Stimulated activated CD8-positive, alpha-beta memory T cell treated with anti-CD3 and anti-CD28 coated beads, Interleukin-7, amount 100 ng/mL, for 1 hour (primary cell): ENCODE measurements at places on chromosomes 11 and 22.

- no peak for DNase-seq
Measured at GRCh38 chr11:6717426-6717825, 34.3 kb upstream of the MRPL17 start.

DNA sequence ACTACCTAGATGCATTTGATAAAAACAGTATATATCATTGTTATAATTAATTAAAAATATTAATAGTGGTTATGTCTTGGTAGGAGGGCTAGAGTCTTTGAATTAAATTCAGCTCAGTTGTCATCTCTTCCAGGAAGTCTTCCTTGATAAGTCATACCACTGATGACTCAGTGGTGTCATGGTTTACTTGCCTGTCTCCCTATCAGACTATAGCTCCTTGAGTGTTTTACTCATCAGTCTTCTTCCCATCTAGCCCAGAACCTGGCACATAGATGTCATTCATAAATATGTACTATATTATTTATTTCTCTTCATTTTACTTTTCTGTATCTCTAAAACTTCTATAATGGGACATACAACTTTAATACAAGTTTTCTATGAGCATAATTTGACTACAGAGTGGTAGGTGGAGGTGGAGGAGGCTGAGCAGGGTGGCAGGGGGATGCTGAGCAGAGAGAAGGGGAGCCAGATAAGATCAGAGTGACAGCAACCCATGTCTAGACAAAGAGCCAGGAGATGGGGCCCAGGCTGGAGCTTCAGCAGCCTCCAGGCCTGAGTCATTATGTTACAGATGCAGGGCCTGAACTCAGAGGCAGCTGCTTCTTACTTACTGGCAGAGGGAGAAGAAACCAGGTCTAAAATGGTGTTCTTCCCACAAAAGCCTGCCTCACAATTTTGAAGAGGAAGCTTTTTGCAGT is 82.3 kb upstream of the PHOX2A start:
- no peak for DNase-seq

GRCh38 chr11:130625578-130626306 is 177.3 kb downstream of the ADAMTS15 start:
- DNase-seq, result no peak

DNA sequence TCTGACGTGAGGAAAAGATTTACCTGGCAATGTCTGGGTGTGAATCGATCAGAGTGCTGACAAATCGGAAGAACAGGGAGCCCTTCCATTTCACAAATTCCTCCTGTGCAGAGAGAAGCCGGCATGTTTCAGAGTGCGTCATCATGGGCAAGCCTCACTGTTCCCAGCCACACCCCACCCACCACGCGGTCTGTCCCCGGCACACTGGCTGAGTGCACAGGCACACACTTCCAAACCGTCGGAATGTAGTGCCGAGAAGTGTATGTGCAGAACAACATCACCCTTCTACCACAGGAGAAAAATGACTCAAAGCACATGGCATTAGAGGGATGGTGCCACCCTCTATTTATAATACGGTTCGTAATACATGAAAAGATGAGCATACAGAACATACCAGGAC is 47.5 kb downstream of the NCAPD3 start:
- DNase-seq, result no peak

DNA sequence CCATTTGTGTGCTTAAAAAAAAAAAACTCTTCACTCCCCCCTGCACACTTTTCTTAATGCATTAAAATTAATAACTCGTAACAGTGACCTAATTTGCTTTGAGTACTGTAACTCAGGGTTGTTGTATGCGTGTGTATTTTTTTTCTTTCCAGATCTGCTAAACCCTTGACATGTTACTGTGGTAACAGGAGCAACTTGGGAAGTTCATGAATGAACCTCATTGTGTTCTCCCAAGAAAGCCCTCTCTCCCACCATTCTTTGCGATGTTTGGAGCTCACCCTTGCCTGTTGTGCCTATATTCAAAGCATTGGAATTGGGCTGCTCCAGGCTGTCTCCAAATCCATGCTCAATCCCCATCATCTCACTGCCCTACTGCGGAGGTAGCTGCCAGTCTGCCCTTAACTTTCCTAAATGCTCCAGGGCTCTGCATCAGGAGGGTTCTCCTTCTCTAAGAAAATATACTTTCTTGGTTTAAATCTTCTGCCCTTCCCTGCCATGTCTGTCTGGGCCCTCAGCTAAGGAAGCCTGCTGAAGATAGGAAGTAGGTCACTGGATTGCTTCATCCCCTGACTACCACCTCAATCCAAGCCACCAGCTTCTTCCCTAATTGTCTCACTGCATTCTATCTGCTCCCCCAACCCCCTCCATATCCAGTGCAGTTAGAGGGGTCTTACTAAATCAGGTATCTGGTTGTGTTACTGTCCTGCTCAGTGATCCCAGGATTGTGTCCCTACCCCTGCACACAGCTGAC is 70.3 kb downstream of the KIRREL3 start:
- no peak for DNase-seq

GRCh38 chr22:29072979-29073617 is at the start of gene KREMEN1:
KREMEN1 (plus strand) TSS chr22:29073035; CDS start chr22:29073131, 96 bp downstream.
- no peak for DNase-seq

DNA sequence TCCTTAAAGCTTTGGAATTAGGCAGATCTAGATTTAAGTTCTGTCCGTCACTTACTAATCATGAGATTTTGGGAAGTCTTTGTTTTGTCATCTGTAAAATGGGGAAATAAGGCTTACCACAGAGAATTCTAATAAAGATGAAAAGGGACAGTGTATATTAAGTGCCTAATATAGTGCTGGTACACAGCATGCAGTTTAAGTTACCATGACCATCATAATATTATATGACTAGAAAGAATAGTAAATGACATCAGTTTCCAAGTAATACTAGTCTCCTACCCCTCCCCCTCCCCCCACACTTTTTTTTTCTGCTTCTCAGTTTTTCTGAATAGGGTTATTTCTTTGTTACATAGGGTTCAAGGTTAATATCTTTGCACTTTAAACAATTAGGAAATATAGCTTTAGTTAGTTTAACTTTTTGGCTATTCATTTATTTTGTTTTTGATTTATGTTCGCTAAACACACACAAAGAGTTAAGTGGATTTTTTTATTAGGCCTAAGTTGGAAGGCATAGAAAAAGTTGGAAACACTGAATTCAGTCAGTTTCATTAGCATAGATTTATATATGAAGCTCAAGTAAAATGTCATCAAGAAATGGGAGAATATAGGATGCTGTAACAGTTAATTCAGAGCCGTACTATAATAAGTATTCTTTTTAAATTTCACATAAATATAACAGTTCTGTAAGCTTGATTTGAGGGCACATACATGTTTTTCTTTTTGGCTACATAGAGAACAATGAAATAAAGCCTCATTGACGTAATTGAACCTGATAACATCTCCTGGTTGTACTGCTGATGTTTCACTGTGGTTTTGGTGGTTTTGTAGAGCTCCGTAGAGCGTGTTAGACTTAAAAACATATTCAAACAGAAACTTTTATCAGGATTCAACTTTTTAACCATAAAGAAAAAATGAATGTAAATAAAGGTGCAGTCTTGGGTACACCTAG is 121.2 kb downstream of the PDE3B start:
- DNase-seq, result no peak

DNA sequence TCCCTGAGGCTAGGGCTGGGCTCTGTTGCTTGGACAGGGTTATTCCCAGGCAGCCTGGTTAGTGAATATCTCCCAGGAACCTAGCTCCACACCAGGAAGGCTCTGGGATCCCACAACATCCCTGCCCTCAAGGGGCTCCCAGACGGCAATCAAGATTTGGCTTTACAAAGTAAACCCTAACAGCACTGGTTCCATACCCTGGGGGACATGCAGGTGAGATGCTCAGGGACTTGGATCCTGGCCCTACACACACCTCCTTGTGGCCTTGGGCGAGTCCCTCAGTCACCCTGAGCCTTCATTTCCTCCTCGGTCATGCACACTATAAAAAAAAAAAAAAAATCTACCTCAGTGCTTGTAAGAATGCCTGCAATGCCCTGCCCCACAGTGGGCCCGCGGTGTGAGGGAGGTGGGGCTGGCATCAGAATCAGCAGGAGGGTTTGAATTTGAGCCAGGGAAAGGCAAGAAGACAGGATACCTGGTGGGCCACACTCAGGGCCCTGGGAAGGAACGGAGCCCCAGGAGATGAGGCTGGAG is 86.3 kb downstream of the MORC2 start:
- no peak for DNase-seq

DNA sequence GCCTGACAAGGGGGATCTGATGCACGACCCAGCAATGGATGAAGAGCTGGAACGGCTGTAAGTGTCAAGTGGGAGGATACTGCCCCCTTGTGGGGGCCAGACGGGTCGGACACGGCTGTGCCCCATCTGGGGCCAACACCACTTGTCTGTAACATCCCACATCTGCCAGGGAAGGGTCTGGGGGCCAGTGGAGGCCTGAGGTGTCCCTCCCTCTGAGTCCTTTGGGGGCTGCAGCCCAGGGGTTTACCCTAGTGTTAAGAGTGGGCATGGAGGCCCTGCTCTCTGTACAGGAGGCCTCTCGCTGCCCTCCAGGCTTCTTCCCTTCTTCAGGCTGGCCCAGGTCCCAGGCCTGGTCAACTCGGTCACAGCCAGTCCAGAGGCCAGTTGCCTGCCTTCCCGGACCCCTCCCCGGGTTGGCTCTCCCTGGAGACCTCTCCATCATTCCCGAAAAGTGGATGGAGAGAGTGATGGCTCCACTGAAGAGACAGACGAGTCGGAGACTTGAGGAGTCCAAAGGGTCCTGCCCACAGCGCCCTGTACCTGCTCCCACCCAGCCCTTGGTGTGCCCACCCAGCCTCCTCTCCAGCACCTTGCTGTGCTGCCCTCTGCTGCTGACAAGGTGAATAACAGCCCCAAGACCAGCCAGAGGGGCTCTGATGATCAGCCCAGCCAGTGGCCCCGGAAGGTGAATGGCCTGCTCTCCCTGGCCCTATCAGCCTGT is 15.4 kb downstream of the ARFGAP2 start:
- peak; percentile 30 for DNase-seq

- DNase-seq, result no peak
Measured at GRCh38 chr11:119795690-119796089, 66.7 kb upstream of the NECTIN1 start.

- DNase-seq, result no peak
Measured at GRCh38 chr11:71066311-71066710, 186.1 kb downstream of the SHANK2 start.

- DNase-seq, result no peak
Measured at GRCh38 chr11:66856496-66857233, at the start of gene LRFN4. LRFN4 (plus strand) TSS chr11:66857064; CDS start chr11:66857745, 681 bp downstream.

GRCh38 chr22:21642584-21643448 is 714 bp downstream of the SDF2L1 start:
- DNase-seq, result no peak

GRCh38 chr11:16879690-16880089 is 134.5 kb downstream of the PLEKHA7 start:
- no peak for DNase-seq

DNA sequence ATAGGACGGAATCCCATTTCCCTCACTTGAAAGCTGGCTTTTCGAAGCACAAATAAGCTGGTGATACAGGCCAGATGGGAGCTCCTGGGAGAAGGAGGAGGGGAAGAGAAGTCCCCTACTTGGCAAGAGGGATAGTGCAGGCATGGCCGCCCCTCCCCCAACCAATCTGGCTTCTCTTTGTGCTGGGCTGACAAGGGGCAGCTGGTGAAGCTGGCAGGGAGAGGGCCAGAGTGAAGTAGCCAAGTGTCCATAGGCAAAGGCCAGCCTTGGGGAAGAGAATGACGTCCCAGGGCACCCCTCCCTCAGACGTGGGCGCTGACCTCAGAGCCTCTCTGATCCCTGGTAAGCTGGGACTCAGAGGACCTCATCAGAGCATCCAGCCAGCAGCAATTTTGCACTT is 78.7 kb upstream of the GRAMD1B start:
- DNase-seq, result no peak

- no peak for DNase-seq
Measured at GRCh38 chr11:93537049-93537448, 6.1 kb downstream of the SMCO4 start.

GRCh38 chr22:31378123-31378522 is 21.3 kb upstream of the DRG1 start:
- DNase-seq, result no peak

DNA sequence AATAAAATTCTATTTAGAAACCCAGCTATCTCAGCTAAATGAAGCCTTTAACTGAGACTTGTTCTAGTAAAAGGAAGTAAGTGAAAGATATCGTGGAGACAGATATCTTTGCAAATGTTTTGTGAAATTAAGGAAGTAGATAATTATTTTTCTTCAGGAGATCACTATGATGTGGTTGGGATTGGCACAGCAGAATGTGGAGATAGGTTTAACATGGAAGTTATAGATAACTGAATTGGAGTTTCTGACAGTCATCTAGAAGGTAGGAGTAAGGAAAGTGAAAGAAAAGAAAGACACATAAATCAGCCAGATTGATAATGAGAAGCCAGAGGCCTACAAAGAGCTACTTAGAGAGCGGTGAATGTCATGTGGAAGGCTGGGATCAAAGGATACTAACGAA is 4.7 kb upstream of the CASP5 start:
- DNase-seq, result no peak

GRCh38 chr11:34621876-34622275 is 983 bp downstream of the EHF start:
- DNase-seq, result no peak

GRCh38 chr11:132538642-132539041 is 993.7 kb downstream of the OPCML start:
- no peak for DNase-seq

DNA sequence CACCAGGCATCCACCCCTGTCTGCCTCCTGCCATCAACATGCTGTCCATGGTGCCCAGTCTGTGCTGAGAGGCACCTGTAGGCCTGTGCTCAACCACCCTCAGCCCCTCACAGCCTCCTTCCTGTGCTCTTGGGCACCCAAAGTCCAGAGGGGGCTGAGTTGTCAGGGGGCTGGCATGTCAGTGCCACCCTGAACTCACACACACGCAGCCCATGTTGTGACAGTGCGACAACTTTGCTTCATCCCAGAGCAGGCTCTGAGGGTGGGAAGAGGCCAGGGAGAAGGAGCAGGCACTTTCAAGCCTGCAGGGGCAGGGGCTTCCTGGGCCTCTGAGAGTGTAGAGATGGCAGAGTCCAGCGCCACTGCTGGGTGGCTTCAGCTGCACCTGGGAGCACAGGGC is 491.0 kb downstream of the TMEM135 start:
- DNase-seq, result no peak

GRCh38 chr11:108807262-108807661 is 142.4 kb downstream of the DDX10 start:
- DNase-seq, result no peak
